Fibroblast of skin of left quadriceps (primary cell): ENCODE measurements at places on chromosomes 1 and 21.
A peak's percentile ranks its signal among the peaks of the same experiment; 100 is the strongest.

DNA sequence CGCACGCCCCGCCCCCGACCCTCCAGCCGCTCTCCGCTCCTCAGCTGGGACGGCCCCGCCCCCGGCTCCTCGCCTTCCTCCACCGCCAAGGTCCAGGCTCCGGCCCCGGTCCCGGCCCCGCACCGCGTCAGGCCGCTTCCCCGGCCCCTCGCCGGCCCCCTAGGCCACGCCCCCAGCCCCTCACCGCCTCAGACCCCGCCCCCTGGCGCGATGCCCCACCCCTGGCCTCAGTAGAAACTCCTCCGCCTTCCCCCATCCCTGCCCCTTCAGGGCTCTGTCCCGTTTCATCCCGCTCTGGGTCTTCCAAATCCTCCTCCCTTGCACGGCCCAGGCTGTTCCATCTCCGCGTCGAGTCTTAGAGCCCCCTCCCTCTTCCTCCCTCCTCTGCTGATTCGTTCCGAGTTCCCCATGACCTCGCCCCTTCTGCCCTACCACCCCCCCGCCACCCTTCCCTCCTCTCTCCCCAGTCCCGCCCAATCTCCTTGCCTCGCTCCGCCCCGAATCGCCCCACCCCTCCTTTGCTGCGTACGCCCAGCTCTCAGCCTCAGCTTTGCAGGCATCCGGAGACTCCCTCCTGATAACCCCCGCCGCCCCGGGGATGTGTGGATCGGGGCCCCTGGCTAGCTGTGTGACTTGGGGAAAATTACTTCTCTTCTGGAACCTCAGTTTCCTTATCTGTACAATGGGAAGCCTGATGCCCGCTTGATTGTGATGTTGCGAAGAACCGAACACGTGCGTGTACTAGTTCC lies 448 bp upstream of the ASAP3 start:
- peak; percentile 89 for DNase-seq

- no peak for DNase-seq
Observed at GRCh38 chr1:154155251-154155650, 378 bp upstream of the NUP210L start.

- DNase-seq = no peak
Observed at GRCh38 chr1:22916471-22916820, 56.2 kb downstream of the LACTBL1 start.

DNA sequence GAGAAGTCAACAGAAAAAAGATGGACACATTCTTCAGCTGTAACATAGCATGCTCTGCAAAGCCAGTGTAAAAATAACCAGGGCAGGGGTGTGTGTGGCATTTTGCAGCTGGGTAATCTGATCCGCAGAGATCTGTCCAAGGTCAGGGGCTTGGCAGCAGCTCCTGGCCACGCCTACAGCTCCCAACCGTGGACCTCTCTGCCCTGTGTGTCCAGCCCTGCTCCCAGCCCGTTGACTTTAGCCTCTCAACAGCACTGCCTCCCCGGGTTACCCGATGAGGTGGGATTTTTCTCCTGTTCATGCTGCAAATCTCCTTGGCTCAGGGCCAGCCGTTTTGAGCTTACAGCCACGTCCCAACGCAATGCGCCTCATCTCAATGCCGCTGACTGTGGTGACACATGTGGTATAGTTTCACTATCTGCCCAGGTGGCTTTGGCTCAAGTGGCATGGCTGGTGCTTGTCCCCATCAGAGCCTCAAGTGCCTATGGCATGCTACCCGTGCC lies 68.1 kb downstream of the VWA5B1 start:
- DNase-seq = no peak

GRCh38 chr1:202189918-202190715 lies 3.5 kb upstream of the LGR6 start:
- DNase-seq = no peak

DNA sequence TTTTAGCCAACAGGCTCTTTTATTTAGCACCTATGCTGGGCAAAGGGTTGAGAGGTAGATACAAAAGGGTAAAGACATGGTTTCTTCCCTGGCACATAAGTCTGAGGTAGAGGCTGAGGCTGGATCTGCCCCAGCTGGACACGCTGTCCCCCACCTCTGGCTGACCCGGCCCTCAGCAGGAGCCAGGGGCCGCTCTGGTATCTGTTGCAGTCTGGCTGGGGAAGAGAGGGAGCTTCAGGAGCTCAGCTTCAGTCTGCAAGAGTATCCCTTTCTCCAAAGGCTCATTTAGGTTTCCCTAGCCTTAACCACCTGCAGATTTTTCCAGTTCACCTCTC lies 14.2 kb downstream of the BLACAT1 start:
- DNase-seq = no peak

- DNase-seq = no peak
Observed at GRCh38 chr1:215104283-215104682, 21.7 kb downstream of the KCNK2 start.

DNA sequence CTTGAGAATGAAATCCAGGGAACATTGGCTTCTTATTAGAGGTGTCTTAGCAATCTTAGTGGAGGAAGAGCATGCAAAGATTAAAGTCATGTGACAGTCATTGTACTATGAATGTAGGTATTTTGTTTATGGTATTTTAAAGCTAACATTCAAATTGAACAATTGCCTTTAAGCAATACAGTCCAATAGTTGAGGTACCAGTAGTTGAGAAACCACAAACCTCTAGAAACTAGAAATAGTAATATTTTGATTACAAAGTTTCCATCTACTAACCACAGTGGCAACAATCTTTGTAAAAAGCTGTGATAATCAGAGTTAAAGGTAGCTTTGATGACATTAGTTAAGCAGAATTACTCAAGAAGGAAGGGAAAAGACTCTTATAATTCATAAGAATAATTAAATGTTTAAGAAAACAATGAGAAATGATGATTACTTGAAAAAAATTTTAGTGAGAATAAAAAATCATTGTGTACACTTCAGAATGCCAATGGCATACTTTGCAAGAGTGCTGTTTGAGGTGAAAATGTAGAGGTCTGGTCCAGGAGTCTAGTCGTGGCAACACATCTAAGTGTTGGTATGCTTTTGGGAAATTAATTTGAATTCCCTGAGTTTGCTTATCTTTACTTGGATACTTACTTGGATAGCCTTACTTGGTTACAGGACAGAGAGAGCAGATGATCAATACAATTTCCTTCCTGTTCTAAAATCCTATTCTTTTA lies 104.9 kb upstream of the PTGFR start:
- no peak for DNase-seq

GRCh38 chr1:207321790-207322645 lies 540 bp downstream of the CD55 start:
- DNase-seq = no peak

GRCh38 chr1:97893844-97894243 lies 27.0 kb downstream of the DPYD start:
- no peak for DNase-seq

- no peak for DNase-seq
Observed at GRCh38 chr1:1609822-1610485, 5.3 kb upstream of the MIB2 start.

DNA sequence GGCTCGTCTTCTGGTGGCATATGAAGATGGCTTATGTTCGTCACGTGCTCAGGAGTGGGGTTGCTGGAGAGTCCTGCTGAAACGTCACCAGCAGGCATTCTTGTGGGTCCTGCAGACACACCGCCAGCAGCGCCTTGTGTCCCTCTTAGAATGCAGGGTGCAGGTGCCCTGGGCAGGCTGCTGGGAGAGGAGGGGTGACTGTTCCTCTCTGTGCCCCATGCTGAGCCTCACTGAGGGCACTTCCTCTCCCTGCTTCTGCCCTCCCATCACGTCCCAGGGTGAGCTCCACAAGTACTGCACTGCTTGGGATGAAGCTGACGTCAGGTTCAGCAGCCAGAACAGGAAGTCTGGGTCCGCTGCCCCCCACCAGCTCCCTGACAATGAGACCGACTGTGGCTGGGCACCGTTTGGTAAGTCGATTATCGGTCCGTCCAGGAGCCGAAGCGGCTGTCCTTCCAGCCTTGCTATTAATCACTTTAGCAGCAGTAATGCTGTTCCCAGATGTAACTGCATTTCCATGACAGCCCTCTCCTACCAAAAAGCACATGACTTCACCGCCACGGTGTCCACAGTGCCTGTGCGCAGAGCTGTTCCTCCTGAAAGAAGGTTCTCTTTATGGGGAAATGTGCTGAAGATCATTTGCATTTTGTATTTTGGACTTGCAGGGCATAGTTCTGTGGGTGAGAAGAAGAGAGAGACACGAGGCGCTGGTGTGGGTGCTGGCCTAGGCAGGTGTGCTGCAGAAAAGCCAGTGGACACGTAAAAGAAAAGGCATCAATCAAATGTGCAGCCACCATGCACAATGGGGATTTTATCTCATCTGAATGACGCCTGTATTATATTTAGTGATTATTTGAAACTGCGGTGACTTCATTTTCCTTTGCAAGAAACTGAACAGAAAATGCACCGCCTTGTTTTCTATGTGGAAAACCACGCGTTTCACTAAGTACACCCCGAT lies 21.0 kb downstream of the SLC37A1 start:
- no peak for DNase-seq

DNA sequence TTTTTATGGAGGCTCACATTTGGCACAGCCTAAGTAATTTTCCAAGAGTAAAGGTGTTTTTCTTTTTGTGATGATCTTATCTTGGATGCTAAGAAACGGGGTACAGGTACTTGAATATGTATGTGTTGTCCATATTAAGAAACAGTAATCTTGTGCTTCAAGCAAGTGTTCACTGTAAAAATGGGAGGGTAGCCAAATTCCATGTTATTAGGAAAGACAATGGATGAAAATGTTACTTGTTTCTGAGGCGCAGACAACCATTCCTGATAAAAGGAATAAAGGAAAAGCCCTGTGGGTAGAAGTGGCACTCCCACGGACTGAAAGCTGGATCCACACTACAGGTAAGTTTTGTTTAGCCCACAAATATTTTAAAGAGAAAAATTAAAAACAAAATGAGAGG lies 15.6 kb downstream of the C21orf91 start:
- no peak for DNase-seq

- no peak for DNase-seq
Observed at GRCh38 chr1:213829780-213830179, 158.0 kb upstream of the PROX1 start.

DNA sequence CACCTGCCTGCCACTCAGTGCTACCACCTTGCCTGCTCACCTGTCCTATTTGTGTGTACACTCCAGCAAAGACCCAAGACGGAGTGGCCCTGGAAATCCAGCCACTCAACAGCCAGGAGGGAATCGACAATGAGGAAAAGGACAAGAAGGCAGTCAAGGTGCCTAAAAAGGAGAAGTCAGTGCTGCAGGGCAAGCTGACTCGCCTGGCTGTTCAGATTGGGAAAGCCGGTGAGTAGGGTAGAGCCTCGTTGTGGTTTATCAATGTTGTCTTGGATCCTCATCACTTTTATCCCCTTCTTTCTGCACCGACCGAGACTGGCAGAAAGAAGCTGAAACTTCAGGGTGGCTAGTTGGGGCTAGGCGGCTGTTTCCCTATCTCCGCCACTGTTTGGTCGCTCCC lies 61.4 kb upstream of the LAX1 start:
- DNase-seq = no peak

GRCh38 chr1:12654004-12654567 lies 10.2 kb downstream of the AADACL4 start:
- DNase-seq = peak; percentile 6

- DNase-seq = no peak
Observed at GRCh38 chr1:157551694-157552693, at the start of gene FCRL5. Gene FCRL5, minus strand, starts transcription at chr1:157552515. Its CDS starts 153 bp downstream, at chr1:157552362.

DNA sequence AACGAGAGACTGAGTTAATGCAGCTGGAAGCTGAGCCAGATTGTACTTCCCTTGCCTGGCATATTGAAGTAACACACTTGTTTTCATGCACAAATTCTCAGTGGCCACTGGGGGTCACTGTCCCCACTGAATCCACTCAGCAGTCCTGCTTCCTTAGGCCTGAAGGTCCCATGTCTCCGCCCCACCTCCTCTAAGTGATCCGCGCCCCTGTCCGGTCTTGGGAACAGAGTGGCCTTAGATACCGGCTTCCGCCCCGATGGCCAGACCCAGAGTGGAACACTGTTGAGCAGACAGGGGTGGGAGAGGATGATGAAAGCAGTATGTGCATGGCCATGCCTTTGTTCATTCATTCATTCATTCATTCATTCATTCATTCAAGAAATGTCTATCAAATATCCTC lies 34.8 kb downstream of the CHAF1B start:
- DNase-seq = peak; percentile 54

DNA sequence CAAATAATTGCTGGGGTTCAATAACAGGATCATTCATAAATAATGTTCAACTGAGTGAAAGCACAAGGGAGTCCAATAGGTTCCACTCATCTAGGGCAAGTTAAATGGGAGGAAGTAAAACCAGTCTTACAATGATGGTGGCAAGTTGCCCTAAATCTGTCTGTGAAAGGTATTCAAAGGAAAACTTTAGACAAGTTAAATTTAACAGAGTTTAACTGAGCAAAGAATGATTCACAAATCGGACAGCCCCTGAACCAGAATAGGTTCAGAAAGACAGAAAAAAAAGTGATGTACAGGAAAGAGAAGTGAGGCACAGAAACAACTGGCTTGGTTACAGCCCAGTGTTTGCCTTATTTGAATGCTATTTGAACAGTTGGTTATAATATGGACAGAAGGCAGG lies 183.5 kb upstream of the ADGRL4 start:
- DNase-seq = no peak

- no peak for DNase-seq
Observed at GRCh38 chr1:179026813-179027669, 1.3 kb downstream of the FAM20B start.

GRCh38 chr1:161864577-161864976 lies 98.5 kb downstream of the ATF6 start:
- DNase-seq = peak; percentile 25

DNA sequence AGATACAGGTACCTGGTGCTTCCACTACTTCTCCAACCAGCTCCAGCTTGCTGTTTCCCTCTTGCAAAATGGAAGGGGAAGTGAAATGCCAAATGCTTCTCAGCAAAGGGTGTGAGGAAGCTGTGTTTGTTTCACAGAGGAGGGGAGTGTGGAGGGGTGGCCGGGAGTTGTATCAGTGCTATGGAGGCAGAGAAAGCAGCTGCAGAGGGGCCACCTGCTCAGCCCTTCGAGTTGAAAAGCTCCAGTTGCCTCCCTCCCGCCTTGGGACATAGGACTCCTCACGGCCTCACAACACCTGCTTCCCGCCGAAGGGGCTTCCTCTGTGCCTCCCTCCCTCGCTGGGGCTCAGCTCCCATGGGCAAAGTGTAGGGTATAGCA lies 12.1 kb upstream of the LINGO4 start:
- no peak for DNase-seq

- DNase-seq = no peak
Observed at GRCh38 chr21:16563795-16564194, 834.0 kb downstream of the USP25 start.

DNA sequence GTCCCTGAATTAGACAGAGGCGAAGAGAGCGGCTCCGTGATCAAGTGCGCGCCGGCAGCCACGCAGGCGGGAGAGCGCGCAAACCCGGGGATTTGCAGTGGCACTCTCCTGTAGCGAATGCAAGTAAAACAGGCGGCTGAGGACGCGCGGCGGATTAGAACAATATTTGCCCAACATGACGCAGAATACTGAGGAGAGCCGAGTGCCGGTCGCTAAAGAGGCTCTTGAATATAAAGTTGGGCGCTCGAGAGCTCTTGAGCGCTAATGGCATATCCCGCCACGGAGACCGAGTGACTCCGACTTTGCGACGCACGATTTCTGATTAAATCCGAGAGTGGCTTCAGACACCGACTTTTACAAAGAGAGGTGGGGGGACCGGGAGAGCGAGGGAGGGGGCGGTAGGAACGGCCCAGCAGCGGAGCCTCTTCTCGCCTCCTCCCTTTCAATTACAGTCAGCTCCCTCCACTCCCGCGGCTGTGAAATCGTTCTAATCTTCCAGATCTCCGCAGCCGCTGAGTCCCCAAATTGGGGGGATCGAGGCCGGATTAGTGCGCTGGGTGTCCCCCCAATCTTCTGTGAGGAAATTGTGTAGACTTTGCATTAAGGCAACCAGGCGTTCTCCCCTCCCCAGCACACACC lies 2.3 kb downstream of the PAX7 start:
- no peak for DNase-seq

GRCh38 chr1:153396461-153396860 lies 5.6 kb upstream of the S100A8 start:
- DNase-seq = no peak
